Testis (tissue), 5 donors: ENCODE measurements at places on chromosomes 12 and 14.
A peak's percentile ranks its signal among the peaks of the same experiment; 100 is the strongest.

DNA sequence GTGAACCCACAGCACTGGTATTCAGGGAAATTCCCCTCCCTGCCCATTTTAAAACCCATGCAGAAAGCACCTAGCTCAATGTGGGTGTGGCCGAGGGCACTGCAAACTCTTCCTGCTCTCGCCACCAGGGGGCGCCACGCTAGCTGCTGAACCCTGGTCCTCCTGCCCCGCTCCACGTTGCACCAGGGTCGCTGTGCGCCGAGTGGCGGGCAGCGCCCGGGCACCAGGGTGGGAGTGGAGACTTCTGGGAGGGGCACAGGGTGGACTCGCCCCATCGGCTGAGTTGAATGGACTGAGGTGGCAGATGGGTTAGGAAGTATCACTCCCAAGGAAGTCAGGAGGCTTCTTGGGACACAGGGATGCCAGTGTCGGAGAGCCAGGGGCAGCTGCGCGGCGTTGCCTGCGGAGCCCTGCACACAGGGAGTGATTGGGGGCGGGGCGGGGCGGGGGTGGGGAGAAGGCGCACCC lies 48.1 kb upstream of the BCL11B start:
- H3K4me1 ChIP-seq = no peaks in the 10 kb centered on the region
- H3K36me3 ChIP-seq = no peaks in the 10 kb centered on the region
- DNase-seq = peak; percentile 78
- no peaks in the 10 kb centered on the region for H3K27me3 ChIP-seq

GRCh38 chr12:48995086-48995879 lies 3.9 kb downstream of the DDN start:
- DNase-seq = peak; percentile 88
- peaks cover 24% of the 10 kb centered on the region for H3K4me1 ChIP-seq
- H3K27me3 ChIP-seq = no peaks in the 10 kb centered on the region
- no peak overlapping the region for H3K4me3 ChIP-seq
- no peaks in the 10 kb centered on the region for H3K36me3 ChIP-seq

- H3K36me3 ChIP-seq = no peaks in the 10 kb centered on the region
- no peaks in the 10 kb centered on the region for H3K27me3 ChIP-seq
- H3K4me3 ChIP-seq = no peak overlapping the region
- H3K27ac ChIP-seq = no peak overlapping the region
Observed at GRCh38 chr14:32545506-32546210, 216.6 kb downstream of the AKAP6 start.

DNA sequence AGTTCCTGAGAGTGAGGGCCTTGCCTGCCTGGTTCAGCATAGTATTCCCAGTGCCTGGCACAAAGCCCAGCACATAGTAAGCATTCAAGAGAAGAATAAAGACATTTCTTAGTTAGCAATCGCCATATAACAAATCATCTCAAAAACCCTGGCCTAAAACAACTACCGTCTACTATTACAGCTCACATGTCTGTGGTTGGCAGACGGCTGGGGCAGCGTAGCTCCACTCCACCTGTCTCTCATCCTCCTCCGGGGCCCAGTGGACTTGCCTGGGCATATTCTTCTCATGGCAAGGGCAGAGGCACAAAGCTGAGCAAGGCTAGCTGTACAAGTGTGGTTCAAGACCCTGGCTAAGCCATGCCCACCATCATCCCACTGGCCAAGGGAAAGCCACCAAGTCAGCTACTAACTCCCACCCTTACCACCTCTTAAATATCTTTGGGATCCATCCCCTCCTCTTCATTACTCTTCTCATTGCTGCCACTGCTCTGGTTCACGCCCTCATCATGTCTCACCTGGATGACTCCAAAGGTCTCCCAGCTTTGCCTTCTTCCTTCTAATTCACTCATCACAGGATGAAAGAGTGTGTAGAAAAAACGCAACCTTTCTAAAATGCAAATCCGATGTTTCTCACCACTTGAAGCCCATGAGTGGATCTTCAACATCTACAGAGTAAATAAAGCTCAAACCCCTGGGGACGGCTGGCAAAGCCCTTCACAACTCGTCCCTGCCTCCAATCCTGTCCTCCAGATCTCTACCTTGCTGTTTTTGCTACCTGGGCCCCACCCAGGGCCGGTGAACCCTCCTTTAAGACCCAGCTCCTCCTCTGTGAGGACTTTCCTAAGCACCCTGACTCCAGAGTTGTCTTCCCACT lies 10.4 kb downstream of the TMEM229B start:
- no peaks in the 10 kb centered on the region for H3K36me3 ChIP-seq
- no peak overlapping the region for H3K27ac ChIP-seq
- no peak for DNase-seq
- H3K4me3 ChIP-seq = no peak overlapping the region
- H3K4me1 ChIP-seq = no peaks in the 10 kb centered on the region

DNA sequence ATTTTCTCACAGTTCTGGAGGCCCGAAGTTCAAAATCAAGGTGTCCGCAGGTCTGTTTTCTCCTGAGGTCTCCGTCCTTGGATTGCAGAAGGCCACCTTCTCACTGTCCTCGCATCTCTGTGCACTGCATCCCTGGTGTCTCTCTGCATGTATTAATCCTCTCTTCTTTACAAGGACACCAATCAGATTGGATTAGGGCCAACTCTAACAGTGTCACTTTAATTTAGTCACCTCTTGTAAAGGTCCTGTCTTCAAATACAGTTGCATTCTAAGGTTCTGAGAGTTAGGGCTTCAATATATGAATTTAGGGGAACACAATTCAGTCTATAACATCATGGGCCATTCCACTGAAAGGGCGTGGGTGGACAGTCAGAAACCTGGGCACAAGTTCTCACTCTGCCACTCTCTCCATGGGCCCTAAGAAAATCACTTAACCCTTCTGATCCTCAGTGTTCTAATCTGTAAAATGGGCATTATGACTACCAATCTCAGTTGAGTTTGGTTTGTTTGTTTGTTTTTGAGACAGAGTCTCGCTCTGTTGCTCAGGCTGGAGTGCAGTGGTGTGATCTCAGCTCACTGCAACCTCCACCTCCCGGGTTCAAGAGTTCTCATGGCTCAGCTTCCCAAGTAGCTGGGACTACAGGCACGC lies 41.6 kb upstream of the FGD4 start:
- H3K4me1 ChIP-seq = no peaks in the 10 kb centered on the region
- no peak overlapping the region for H3K27ac ChIP-seq
- no peaks in the 10 kb centered on the region for H3K36me3 ChIP-seq
- DNase-seq = no peak

DNA sequence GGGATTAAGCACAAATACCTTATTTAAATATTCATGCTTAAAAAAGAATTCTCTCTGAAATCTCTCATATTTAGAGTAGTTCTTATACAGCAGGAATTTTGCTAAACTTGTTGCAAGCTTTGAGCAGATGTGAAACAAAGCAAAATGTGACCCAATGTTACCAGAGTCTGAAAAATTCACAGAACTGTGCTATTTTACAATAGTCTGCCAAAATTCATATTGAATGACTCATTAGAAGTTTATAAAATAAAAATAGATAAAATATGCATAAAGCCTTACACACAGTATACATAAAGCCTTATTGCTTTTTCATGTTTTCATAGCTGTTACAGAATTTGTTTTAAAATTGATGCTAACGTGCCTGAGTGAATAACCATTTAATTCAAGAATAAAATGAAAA lies 17.8 kb upstream of the RHOJ start:
- no peaks in the 10 kb centered on the region for H3K36me3 ChIP-seq
- DNase-seq = no peak
- no peaks in the 10 kb centered on the region for H3K4me1 ChIP-seq
- H3K27me3 ChIP-seq = no peaks in the 10 kb centered on the region
- H3K4me3 ChIP-seq = no peak overlapping the region
- H3K27ac ChIP-seq = no peak overlapping the region

GRCh38 chr14:28999656-29000055 lies 233.1 kb downstream of the FOXG1 start:
- H3K4me1 ChIP-seq = no peaks in the 10 kb centered on the region
- no peak overlapping the region for H3K4me3 ChIP-seq
- no peaks in the 10 kb centered on the region for H3K27me3 ChIP-seq
- H3K27ac ChIP-seq = no peak overlapping the region

DNA sequence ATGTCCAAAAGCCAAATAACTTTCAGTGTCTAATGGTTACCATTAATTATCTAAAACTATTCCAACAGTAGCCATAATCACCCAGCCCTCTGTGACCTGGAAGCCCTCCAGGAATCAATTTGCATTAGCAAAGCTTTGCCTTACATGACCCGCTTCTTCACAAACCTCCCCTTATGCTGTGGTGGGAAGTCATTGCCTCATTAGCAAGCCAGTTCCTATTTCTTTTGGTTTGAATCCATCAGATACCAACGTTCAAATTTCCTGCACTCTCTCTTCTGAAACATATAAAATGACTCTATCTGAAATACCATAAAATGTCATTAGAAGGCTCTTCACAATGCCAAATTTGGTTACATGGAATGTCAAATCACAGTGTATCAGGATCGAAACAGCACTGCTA lies 268.3 kb upstream of the PRKD1 start:
- H3K36me3 ChIP-seq = no peaks in the 10 kb centered on the region
- no peak for DNase-seq
- no peaks in the 10 kb centered on the region for H3K27me3 ChIP-seq

DNA sequence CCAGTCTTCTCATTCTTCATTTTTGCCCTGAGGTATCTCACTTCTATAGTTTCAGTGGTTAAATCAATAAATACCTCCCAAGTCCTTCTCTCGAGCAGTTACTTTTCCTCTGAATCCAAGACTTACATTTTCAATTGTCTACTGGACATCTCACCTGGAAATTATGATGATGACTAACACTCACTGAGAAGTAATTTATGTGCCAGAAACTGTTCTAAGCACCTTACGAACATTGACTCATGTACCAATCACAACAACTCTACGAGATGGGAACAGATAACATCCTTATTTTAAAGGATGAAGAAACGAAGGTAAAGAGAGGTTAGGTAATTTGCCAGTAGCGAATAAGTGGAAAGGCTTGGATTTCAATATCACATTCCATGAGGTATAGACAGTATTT lies 94.1 kb downstream of the EML5 start:
- no peak overlapping the region for H3K4me3 ChIP-seq
- no peaks in the 10 kb centered on the region for H3K27me3 ChIP-seq
- no peaks in the 10 kb centered on the region for H3K36me3 ChIP-seq
- H3K4me1 ChIP-seq = no peaks in the 10 kb centered on the region

DNA sequence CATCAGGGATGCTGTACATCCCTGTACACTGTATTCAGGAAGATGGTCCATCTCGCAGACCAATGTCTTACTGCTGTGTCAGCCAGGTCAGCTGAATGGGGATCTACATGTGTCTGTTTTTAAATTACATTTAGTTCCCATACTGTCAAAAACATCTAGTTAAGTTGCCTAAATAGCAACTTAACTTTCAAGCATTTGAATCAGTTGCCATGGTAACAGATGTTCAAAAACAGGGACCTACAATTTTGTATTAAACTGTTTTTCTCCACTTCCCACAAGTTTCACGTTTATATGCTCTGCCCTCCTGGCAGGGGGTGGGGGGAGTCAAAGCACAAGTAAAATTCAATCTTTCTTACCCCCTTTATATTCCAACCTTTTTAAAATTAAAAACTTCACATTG lies 38.3 kb downstream of the C12orf42 start:
- H3K27ac ChIP-seq = no peak overlapping the region
- H3K4me3 ChIP-seq = no peak overlapping the region
- DNase-seq = no peak
- H3K36me3 ChIP-seq = no peaks in the 10 kb centered on the region

- H3K27ac ChIP-seq = no peak overlapping the region
- no peaks in the 10 kb centered on the region for H3K36me3 ChIP-seq
- DNase-seq = no peak
- H3K4me3 ChIP-seq = no peak overlapping the region
- H3K27me3 ChIP-seq = no peaks in the 10 kb centered on the region
Observed at GRCh38 chr14:30960216-30960615, 65.2 kb upstream of the AP4S1 start.

- H3K4me1 ChIP-seq = no peaks in the 10 kb centered on the region
- no peak overlapping the region for H3K4me3 ChIP-seq
- H3K36me3 ChIP-seq = no peaks in the 10 kb centered on the region
- no peak overlapping the region for H3K27ac ChIP-seq
- no peaks in the 10 kb centered on the region for H3K27me3 ChIP-seq
Observed at GRCh38 chr14:23829736-23830471, 123.7 kb upstream of the DHRS4 start.

GRCh38 chr14:42994051-42994736 lies 1387.5 kb downstream of the LRFN5 start:
- H3K4me1 ChIP-seq = no peaks in the 10 kb centered on the region
- DNase-seq = no peak

- peak; percentile 79 for DNase-seq
- H3K27ac ChIP-seq = no peak overlapping the region
- no peaks in the 10 kb centered on the region for H3K36me3 ChIP-seq
- H3K27me3 ChIP-seq = no peaks in the 10 kb centered on the region
- H3K4me1 ChIP-seq = no peaks in the 10 kb centered on the region
Observed at GRCh38 chr12:114241973-114242434, 163.9 kb downstream of the TBX5 start.

DNA sequence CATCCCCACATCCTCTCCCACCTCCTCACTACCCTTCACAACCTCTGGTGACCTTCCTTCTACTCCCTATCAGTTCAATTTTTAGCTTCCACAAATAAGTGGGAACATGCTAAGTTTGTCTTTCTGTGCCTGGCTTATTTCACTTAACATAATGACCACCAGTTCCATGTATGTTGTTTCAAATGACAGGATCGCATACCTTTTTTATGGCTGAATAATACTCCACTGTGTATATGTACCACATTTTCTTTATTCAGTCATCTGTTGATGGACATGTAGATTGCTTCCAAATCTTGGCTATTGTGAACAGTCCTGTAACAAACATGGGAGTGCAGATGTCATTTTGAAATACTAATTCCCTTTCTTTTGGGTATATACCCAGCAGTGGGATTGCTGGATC lies 98.7 kb downstream of the TRMT5 start:
- no peaks in the 10 kb centered on the region for H3K27me3 ChIP-seq
- DNase-seq = no peak
- no peaks in the 10 kb centered on the region for H3K4me1 ChIP-seq
- no peaks in the 10 kb centered on the region for H3K36me3 ChIP-seq

- no peak for DNase-seq
- H3K27ac ChIP-seq = no peak overlapping the region
- H3K27me3 ChIP-seq = no peaks in the 10 kb centered on the region
- no peaks in the 10 kb centered on the region for H3K4me1 ChIP-seq
Observed at GRCh38 chr12:130705178-130705822, 10.8 kb downstream of the RIMBP2 start.

DNA sequence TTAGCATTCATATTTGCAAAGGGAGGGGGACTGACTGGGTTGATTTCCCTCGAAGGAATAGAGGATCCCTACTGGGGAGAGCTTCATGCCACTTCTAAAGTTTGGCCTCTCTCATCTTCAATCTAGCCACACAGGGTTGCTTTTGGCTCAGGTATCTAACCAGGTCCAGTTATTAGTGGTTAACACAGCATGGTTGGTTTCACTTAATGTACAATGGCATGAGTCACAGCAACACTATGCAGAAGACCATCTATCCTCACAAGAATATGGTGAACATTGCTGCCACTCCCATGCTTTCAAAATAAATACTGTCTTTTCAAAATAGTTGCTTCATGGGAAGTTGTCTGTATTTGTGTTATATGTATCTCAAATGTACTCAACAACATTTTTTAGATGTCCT lies 6.6 kb upstream of the RAB3IP start:
- no peaks in the 10 kb centered on the region for H3K4me1 ChIP-seq
- H3K27me3 ChIP-seq = no peaks in the 10 kb centered on the region
- DNase-seq = no peak
- no peak overlapping the region for H3K27ac ChIP-seq
- H3K36me3 ChIP-seq = no peaks in the 10 kb centered on the region

- no peak for DNase-seq
- no peaks in the 10 kb centered on the region for H3K27me3 ChIP-seq
- no peak overlapping the region for H3K4me3 ChIP-seq
Observed at GRCh38 chr12:59036973-59037762, 116.9 kb upstream of the LRIG3 start.
